Right ventricle myocardium superior (tissue), 1 donor: ENCODE measurements at places on chromosomes 2 and 18. TPM values are rescaled to one million over a fixed set of nuclear protein-coding genes. Genes with fewer than 3 reads are reported as not detected.
A peak's percentile ranks its signal among the peaks of the same experiment; 100 is the strongest.

DNA sequence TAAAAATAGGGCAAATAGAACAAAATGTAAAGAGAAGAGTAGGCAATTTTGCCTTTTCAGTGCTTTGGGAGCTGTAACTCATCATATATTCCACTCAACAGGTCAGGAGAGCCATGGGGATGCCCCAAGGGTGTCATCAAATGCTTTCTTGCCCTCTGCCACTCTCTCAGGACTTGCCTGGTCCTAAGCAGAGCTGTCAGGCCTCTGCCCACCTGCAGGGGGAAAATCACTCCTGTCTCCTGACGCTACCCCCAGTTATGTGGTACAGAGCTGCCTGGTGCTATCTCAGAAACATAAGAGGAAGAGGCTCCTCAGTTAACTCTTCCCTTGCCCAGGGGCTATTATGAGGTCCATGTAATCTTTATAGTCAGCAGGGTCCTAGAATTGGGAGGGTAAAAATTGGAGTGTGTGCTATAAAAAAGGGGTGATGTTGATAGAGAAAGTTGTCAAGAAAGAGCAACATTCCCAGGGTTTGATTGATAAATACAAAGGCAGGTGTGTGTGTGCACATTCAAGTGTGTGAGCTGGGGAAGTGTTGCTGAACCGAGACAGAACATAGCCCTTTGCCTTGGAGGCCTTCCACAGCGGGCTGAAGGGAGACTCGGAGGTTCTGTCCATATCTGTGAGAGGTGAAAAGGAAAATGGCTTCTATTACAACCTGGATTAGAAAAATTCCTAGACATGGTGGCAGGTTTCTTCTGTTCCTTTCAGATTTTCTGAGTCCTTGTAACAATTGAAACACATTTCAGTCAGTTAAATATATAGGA, 25.4 kb downstream of the PTPRM start:
- no peak for DNase-seq

DNA sequence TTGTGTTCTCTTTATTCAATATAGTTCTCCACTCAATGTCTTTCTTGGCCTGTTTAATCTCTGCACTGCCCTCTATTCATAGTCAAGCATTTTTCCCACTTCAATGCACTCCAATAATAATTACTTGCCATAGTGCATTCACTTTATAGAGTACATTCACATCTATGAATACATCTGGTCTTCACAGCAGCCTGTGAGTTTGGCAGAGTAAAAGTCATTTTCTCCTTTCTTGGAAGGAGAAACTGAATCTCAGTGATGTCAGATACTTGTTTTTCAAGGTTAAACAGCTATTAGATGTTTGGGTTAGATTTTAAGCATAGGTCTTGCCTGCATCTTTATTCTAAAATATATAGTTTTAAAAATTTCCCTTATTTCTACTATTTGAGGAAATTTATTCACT, 373.2 kb downstream of the TRIB2 start:
- no peak for DNase-seq

- DNase-seq, result no peak
Observed at GRCh38 chr2:153940511-153940910, 68.8 kb downstream of the GALNT13 start.

- DNase-seq, result no peak
Observed at GRCh38 chr2:128594651-128594910, 275.9 kb upstream of the HS6ST1 start.

GRCh38 chr2:29224693-29225551, 109.7 kb downstream of the CLIP4 start:
- DNase-seq, result no peak

DNA sequence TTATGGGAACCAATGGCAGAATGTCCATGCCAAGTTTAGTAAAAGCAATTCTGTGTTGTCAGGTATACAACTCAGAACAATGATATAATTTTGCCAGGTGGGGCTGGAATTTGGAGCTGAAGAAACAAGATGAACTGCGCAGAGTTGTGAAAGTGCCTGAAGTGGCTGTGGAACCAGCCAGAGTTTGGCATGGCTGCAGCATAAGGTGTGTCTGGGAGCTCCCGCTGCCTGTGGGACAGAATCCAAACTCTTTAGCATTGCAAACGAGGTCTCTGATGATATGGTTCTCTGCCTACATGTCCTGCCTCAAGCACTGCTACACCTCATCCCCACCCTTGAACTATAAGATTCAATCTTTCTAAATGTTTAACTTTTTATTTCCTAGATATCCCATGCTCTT, 909.7 kb downstream of the EPHA4 start:
- DNase-seq, result no peak

GRCh38 chr2:73916666-73917065, 10.0 kb upstream of the DGUOK start:
- DNase-seq, result no peak

- DNase-seq, result no peak
Observed at GRCh38 chr2:212928681-212929080, 222.7 kb downstream of the IKZF2 start.

- DNase-seq, result no peak
Observed at GRCh38 chr2:181366675-181367175, 90.5 kb upstream of the ITGA4 start.

- DNase-seq, result no peak
Observed at GRCh38 chr2:63984606-63985359, 34.4 kb downstream of the VPS54 start.

GRCh38 chr2:200406379-200406778, 99.9 kb downstream of the SPATS2L start:
- no peak for DNase-seq

DNA sequence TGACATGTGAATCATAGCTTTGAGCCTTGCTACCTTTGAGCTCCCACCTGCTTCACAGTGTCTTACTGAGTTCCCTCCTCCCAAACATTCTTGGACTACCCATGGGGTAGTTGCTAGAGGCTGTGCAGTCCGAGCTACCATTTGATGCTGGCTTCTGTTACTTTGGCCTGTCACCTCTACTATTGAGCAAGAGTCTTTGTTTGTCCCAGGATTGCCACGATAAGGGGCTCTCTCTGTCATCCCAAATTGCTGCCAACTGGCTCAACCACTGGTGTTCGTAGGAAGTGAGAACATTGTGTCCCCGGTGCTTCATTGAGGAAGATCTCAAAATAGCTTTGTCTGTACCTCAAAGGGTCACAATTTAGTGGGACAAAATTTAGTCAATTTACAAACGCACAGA, 59.1 kb upstream of the PAX8 start:
- DNase-seq, result peak; percentile 75

DNA sequence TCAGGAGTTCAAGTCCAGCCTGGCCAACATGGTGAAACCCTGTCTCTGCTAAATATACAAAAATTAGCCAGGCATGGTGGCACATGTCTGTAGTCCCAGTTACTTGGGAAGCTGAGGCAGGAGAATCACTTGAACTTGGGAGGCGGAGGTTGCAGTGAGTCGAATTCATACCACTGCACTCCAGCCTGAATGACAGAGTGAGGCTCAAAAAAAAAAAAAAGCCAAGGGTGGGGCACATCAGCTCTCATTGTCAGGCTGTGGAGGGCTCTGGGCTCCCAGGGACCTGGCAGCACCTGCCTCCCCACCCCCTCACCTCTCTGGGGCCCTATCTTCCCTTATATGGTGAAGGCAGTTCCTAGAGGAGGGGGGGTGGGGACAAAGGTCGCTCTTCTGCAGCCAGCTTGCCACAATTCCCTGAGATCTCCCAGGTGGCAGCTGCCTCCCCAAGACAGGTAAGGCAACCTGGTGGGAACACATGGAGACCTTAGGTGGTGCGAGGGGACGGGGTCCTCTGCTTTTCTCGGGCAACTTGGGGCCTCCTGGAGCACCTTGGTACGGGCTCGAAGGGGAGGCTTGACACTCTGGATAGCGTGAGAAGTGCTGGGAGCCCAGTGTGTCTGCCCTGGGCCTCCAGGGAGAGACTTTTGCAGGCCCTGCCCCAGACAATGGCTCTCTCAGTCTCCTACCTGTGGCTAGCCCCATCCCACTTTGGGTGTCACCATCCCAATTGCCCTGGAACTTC, at the start of gene VIL1:
Gene VIL1 (plus strand): TSS at position 407 of the 742 bp plus-strand sequence. CDS start 4,656 bp downstream, outside the sequence.
- DNase-seq, result no peak

GRCh38 chr2:45282646-45283045, 273.4 kb upstream of the SIX2 start:
- DNase-seq, result no peak

DNA sequence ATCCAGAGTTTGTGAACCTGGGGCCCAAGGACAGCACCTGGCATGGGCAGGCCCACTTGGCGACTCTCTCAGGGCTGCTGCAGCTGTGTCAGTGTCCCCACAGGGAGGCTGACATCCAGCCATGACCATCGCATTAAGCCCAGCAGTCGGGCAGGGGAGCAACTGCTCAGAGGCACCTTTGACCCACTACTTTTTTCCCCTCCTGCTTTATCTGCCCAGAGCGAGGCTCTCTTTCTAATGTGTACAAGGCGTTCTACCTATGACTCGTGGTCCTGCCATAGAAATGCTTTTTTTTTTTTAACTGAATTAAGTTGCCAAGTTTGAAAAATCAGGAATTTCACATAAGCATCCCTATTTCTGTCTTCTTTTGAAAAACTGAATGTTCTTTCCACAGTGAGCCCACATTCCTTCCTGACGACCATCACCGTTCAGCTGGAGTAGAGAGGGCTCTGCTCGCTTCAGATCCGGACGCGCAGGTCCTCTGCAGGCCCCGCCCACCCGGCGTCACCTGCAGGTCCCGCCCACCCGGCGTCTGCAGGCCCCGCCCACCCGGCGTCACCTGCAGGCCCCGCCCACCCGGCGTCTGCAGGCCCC, 403 bp upstream of the CLUL1 start:
- no peak for DNase-seq

GRCh38 chr2:207257251-207258250, 91.8 kb upstream of the KLF7 start:
- no peak for DNase-seq

DNA sequence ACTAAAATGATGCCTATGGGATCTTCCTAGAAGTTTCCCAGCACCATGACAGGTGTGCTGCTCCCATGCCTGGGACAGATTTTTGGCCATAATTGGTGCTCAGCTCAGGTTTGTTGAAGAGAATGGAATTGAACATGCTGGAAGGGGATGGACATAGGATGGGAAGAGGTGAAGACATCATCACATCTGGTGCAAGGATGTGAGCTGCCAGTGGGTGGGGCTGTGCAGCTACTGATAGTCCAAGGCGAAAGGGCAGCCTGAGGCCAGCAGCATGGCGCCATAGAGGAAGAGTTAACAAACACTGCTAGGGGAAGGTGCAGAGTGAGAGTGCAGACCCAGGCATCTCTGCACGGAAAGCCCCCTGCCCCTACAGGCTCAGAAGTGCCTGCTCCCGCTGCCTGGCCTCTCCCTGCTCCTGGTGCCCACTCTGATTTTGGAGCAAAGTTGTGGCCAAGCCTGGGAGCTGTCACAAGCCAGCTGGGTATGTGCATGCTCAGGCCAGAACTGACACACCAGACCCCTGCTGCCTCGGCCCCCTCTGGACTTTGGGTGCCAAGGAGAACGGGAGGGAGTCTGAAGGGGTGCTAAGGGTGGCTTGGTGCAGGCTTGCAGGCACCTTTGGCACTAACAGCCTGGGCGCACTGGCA, 178.6 kb downstream of the ZBTB7C start:
- DNase-seq, result peak; percentile 78

DNA sequence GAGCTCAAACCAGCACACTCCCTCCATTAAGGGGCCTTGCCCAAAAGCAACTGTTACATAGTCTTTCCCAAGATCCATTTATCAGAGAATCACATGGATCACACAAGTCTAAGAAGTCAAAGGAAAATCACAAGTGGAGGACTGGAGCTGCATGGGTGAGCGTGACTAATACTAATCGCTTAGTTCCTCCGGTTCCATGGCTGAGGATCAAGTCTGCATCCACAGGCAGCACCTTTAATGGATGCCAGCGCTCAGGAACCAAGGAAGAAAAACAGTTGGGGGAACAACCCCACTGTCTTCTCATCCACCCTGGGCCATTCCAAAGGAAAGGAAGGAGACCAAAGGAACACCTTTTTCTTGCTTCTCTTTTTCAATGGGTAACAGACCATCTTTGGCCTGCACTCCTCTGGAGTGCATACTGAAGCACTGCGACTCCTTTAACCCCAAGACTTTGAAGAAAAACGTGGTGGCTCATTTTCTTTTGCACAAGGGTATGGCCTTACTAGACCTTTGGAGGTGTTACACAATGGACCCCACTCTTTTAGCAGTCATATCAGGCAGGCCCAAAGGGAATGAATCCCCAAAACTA, 9.2 kb upstream of the WDR33 start:
- no peak for DNase-seq

GRCh38 chr18:72544092-72544886, at the start of gene CBLN2:
CBLN2 (minus strand) TSS chr18:72544342; CDS start chr18:72542160, 2,182 bp downstream.
- peak; percentile 40 for DNase-seq

Gene EVA1A
- total RNA-seq, result 0.97 TPM

Gene TMEM37
- 2.8 TPM for total RNA-seq

Gene ZNF396
- total RNA-seq, result 0.48 TPM

Gene CCL20
- total RNA-seq, result not detected

Gene DUSP2
- total RNA-seq, result 1.5 TPM
